ENCODE measurements at places on chromosomes 3 and 15.

- no peak for DNase-seq
These were observed 28.3 kb downstream of the PLXND1 start for GRCh38 chr3:129577925-129578786.

- no peak for DNase-seq
These were observed 26.3 kb upstream of the SLC28A2 start for GRCh38 chr15:45225506-45226273.

DNA sequence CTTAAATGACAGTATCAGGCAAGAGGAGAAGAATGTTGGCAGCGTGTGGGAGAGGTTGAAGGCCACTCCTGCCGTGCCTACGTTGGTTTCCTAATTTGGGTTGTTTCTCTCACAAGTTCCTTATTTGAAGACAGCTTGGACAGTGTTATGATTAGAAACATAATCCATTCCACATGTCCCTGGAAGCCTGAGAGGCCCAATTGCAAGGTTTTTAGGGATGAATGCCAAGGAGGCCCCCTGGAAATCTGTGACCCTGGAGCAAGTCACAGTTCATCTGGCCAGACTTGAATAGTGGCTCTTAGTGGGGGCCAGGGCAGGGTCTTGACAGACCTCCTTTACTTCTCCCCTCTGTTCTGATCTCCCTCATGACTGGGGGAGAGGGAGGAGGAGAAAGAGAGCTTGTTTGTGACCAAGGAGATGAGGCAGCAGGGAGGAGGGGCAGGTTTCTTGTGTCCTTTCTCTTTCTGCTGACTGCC, 584.4 kb upstream of the TBL1XR1 start:
- DNase-seq: peak; percentile 96

DNA sequence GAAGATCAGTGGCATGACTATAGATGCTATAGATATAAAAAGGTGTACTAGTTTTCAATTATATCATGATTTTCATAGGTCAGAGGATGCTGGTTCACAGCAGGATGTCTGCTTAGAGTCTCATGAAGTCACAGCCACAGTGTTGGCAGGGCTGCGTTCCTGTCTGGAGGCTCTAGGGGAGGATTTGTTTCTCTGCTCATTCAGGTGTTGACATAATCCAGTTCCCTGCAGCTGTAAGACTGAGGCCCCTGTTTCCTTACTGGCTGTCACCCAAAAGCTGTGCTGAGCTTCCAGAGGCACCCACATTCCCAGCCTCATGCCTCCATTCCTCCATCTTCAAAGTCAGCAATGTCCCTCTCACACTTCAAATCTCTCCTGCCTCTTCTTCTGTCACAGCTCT, 170.7 kb downstream of the OCA2 start:
- DNase-seq: no peak

DNA sequence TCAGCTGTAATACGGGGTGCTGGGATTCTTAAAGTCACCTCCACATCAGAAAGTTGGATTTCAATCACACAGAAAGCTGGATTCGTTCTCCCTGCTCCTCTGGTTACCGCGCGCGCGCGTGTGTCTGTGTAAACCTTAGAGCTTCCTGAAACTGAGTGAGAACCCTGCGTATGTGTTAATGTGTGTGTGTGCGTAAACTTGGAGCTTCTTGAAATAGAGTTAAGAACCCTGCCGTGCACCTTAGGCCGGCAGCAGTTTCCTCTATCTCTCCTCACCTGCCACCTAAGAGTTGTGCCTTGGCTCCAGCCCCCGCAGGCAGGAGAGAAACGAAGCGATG, 531 bp downstream of the LZTFL1 start:
- DNase-seq: peak; percentile 18

DNA sequence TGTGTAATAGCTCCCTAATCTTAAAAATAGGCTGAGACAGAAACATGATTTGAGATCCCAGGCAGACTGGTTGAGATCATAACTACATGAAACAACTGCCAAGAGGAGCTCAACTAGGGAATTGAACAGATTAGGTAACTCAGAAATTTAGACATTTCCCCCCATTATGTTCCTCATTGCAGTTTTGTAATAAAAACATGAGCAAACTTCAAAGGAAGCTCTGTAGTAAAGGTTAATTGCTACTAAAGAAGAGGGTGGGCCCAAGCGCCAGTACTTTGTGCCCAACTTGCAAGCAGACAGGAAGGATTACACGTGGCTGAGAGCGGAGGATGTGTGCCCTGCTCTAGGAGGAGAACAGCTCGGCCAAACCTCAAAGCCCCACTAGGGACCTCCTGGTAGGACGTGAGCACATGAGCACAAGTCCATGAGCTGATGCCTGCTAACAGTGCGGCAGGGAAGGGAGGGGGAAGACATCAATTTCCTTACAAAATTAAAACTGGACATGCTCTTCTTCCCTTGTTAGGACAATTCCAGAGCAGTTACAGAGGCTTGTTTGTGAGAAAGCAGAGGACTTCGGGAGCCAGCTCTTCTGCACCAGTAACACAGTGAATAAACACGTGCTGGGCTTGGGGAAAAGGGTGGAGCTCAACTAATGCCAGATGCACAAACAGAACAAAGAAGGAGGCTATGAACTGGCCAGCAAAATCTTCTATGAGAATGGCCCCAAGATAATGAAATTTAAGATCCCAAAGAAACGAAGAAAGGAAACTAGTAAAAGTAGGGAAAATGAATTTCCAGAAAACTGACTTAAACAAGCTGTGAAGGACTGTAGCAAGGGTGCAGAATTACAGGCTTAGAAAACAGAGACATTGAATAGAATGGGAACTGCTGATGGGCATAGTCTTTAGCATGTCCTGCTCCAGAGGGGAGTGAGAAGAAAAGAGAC, 275.5 kb downstream of the MECOM start:
- DNase-seq: no peak

GRCh38 chr3:98746882-98747281, 16.3 kb upstream of the ST3GAL6 start:
- no peak for DNase-seq

DNA sequence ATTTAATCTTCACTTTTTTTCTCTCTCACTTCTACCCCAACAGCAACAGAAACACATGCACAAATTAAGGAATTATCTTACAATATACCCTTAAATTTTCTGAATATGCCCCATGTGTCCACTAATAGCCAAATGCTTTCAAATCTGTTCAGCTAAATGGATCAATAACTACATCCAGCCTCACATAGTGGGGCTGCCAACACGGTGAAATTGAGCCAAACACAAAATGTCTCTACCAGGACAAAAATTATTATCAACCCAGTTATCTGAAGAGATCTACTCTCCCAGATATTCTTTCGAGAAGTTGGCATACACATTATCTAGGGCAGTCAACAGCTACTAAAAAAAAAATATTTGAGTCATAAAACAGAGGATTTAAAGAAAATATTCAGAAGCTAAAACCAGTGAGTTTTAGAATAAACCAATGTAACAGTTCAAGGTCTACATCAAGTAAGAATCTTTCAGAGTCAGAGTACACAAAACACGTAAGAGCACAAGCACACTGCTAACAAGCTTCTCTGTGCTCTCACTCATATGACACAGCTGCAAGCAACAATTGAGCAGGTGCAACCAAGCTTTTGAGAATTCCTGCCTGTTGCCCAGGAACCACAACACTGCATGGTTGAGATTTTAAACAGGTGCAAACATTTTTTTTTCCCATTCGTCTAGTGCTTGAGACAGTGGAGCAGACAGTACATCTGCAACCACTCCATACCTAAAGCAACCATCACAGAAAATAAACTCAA, 247.7 kb downstream of the ZBTB20 start:
- DNase-seq: no peak

DNA sequence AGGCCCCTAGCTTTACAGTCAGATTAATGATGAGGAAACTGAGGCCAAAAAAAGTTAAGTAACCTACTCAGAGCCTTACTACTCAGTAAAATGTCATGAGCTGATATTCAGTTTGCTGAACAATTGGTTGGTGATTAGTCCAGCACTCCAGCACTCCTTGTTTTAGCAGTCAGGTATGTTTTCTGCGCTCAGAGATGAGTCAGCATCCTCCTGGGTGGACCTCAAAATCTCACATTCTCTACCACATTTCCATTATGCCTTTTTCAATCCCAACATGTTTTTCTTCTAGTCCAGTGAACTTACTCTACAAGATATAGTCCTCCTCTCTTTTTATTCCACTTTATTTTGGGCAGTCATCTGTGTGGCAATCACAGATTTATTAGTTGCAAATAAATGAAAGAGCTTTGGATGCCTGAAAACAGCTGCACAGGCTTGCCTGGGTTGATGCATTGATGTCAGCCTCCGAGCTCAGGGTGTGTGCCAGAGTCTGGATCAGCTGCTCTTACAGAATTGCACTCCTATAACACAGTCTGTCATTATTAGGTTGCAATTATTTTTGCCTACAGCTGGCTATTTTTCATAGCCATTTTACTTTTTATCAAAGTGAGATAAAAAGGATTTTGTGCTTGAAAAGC, 133.2 kb downstream of the ARPP21 start:
- no peak for DNase-seq

DNA sequence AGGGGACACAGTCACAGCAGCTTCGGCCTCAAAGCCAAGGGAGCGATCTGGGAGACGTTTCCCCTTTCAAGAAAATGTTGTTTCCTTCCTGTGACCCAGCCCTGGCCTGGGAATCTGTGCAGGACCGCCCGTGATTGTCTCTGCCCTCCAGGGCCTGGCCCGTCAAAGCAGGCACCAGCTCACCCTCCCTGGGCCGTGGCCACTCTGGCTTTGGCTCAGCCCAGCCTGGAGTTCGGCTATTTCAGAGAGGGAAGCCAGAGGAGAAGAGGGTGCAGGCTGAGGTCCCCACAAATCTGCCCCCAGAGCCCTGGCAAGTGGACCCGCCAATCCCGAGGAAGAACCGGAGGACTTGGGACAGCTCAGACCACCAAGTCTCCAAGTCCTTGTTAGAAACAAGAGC, 12.7 kb downstream of the GATA2 start:
- DNase-seq: no peak

GRCh38 chr15:66832664-66833063, 130.6 kb downstream of the SMAD6 start:
- peak; percentile 45 for DNase-seq

DNA sequence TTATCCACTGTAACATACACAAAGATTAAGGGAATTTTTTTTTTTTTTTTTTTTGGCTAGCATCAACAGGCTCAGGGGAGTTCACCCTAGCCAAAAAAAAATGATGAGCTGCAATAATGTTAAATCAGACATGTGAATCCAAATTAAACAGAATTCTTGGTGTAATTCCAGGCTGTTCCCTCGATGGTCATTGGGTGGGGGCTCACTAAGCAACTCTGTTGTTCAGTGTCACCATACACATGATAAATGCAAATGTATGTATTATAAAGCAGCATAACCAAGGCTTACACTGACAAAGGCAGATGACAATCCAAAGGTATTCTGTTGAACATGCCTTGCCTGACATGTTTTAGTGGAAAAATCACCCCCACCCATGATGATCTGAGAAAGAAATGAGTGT, 29.0 kb downstream of the IL1RAP start:
- DNase-seq: no peak

GRCh38 chr3:10602769-10603768, 97.7 kb upstream of the ATP2B2 start:
- DNase-seq: no peak

- DNase-seq: no peak
These were observed 64.8 kb downstream of the OXNAD1 start for GRCh38 chr3:16329826-16330129.

- no peak for DNase-seq
These were observed 212.3 kb upstream of the CFAP20DC start for GRCh38 chr3:59262076-59262498.

- peak; percentile 90 for DNase-seq
These were observed 266.4 kb upstream of the HES1 start for GRCh38 chr3:193869221-193870201.

- DNase-seq: no peak
These were observed 185.5 kb downstream of the GAP43 start for GRCh38 chr3:115808816-115809215.

DNA sequence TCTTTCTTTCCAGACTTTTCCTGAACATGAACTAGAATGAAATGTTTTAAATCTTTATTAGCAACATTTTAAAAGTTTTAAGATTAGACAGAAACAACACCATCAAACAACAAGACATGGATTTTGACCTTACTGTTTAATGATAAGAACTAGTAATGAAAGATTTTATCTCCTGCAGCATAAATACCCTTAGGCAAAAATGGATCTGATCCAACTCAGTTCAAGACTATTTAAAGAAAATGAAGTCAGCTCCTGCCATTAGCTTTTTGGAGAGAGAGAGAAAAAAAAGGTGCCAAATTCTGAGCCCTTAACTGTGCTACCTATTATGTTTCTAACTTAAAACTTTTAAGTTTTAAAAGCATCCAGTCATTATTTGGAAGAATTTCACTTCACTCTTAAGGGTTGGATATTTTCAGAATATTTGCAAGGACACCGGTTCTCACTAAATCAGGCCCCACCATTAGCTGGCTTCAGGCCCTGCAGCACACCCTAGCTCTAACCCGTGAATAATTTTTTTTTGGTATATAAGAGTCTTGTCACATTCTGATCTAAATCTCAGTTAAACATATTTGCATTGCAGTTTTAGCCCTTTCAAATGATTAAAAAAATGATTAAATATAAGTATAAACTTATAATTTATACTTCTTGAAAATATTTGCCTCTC, 60.0 kb downstream of the NR1I2 start:
- DNase-seq: peak; percentile 14

DNA sequence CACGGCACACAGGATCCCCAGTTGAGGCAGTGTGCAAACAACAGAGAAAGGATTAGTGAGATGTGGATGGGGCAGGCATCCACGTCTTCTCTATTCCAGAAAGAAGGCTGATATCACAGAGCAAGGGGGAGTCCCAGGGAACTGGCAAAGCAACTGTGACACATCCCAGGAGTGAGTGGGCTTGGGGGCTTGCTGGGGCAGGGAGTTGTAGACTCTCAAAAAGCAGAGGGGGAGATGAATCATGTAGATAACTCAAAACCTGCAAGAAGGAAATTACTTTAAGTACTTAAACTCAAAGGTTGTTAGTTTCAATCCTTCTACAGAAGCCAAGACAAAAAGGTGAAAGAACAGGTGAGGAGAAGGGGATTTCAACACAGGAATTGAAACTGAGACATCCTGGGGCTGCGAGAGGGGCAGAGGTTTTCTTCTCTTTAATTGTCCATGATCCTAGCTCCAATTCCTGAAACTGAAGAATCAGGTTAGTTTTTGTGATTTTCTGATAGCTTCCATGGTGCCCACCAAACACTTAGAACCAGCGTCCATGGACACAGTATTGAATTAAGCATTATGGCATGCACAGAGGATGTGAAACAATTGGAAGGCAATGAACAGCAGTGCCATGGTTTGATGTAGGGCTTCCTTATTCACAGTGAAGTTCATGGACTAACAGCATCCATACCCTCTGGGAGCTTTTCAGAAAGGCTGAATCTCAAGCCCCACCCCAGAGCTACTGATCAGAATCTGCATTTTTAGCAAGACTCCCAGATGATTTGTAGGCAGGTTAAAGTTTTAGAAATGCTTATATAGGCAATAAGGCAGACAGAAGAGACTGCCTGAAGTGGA, 52.0 kb downstream of the CCR3 start:
- no peak for DNase-seq

Data from fibroblast of skin of back (primary cell).